ENCODE measurements at places on chromosomes 6 and 20.

DNA sequence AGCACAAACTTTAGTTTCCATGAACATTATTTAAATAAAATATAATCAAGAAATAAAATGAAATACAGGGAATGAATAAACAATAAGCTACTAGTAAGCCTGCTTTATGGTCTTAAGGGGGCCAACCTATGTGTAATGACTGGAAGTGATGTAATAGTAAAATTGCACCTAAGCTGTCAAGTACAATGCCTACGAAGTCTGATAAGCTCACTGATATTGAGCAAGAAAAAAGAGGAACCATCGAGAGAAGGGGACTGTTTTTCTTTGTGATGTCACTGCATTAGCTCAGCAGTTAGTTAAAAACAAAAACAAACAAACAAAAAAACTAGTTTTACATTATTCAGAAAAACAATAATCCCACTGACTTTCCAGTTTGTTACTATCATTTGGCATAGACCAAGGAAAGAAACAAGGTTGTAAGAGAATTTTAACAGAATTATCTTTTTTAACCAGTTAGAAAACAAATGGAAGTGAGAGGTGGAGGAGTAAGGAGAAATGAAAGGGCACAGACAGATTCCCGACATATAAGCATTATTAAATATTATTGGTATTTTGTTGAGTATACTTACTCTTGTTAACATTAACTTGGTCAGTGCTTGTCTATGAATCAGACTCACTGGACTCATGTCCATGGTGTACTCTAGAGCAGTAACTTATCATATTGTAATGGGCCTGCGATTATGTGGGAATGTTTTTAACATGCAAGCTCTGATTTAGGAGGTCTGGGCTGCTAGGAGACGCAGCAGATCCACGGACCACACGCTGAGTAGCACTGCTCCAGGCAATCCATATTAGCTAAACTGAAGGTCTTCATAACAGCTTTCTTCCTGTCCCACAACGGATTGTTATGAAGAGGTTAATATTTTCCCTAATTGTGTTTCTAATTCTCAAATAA, 99.6 kb upstream of the HMGCLL1 start:
- DNase-seq = peak; percentile 35

- DNase-seq = no peak
These were observed 64.6 kb downstream of the RWDD2A start for GRCh38 chr6:83257791-83258190.

DNA sequence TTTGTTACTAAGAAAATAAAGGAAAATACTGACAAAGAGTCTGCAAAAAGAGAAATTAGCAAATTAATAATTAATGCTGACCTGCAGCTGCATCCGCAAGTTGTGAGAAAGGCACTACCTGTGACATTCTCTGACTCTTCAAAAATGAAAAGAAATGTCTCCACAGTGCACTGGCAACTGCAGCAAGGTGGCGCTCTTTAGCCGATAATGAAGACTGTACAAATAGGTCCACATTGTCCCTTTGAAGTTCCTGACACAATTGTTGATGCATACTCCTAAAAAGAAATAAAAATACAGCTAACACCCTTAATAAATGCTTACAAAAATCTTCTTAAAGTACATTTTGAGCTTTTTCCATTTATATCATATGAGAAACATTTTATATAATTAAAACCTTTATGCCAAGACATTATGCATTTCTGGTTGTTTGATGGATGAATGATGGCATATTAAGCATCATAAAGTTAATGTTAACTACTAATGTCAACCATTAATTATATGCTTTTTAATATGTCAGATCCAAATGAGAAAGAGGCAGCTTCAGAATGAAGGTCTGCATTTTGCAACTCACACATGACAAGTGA, 96.5 kb downstream of the MMS22L start:
- DNase-seq = peak; percentile 60

DNA sequence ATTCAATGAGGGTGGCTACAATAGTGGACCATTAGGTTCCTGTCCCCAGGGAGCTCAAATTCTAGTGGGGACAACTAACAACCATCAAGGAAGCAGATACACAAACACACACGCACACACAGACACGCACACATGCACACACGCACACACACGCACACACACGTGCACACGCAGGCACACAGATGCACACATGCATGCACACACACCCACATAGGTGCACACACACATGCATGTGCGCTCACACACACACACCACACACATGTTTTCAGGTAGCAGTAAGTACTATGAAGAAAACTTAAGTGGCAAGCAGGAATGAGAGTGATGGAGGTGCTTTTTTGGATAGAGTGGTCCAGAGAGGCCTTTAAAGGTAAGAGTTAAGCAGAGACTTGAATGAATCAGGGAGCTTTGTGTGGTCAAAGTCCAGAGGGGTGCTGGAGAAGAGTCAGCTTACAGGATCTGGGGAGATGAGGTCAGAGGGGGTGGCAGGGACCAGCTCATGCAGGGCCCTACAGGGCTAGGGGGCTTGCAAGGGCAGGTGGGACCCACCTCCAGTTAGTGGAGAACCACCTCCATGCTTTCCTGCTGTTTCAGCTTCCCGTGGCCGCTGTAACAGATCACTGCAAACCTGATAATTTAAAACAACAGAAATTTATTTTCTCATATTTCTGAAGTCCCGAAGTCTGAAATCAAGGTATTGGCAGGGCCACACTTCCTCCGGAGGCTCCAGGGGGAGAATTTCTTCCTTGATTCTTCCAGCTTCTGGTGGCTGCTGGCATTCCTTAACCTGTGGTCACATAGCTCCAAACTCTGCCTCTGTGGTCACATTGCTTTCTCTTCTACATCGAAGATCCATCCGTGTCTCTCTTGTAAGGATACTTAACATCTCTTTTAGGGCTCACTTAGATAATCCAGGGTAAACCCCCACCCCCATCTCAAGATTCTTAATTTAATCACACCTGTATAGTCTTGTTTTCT, 6.9 kb upstream of the NSFL1C start:
- DNase-seq = no peak

- no peak for DNase-seq
These were observed 419.6 kb upstream of the MARCKS start for GRCh38 chr6:113437566-113437965.

DNA sequence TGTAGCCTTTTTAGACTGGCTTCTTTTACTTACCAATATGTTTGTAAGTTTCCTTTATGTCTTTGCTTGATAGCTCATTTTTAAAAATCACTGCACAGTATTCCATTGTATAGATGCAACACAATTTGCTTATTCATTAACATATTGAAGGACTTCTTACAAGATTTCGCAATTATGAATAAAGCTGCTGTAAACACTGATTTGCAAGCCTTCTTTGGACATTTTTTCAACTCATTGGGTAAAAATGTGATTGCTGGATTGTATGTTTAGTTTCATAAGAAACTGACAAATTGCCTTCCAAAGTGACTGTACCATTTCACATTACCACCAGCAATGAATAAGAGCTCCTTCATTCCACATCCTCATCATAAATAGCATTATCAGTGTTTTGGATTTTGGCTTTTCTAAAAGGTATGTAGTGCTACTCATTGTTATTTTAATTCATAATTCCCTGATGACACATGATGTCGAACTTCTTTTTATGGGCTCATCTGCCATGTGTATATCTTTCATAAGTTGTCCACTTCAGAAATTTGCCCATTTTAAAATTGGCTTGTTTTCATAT, 80.7 kb downstream of the TFAP2B start:
- no peak for DNase-seq

DNA sequence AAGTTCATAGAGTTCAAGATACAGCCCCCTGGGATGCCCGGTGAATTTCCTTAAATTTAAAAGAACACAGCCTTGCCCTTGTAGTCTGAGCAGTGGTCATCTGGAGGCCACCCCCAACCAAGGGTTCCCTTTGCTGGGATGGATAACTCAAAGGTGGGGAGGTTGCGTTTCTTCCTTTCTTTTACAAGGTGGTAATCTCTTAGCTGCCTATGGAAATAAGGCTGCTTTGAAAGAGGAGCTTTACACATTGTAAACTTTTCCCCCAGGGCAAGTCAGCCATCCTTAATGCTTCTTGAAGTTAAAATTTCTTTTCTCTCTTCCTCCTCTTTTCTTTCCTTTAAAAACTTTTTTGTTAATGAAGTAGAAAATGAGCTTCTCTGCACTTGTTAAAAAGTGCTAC, 71.2 kb upstream of the PRDM1 start:
- DNase-seq = no peak

- no peak for DNase-seq
These were observed 42.9 kb downstream of the TXLNB start for GRCh38 chr6:139248911-139249310.

Measured in HEK293T (cell line).